ENCODE measurements at places on chromosomes 3 and 15.

DNA sequence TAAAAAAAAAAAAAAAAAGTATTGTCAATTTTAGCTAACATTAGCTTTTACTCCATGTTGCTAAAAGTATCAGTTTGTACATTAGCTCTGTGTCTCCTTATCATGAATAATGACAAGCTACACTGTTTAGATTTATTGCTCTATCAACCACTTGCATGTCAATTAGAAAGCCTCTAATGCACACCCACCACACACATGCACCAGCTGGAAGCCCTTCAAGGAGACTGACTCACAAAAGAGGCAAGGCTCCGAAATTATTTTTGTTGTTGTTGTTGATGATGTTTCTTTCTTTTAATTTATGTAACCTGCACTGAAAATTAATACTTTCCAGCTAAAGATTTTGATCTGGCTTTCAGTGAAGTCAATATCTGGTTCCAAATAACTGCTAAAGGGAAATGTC is 71.5 kb downstream of the ETFA start:
- DNase-seq: no peak

GRCh38 chr15:41435037-41435786 is 18.3 kb downstream of the RTF1 start:
- no peak for DNase-seq

- no peak for DNase-seq
Observed at GRCh38 chr3:178406206-178406605, 130.0 kb upstream of the KCNMB2 start.

DNA sequence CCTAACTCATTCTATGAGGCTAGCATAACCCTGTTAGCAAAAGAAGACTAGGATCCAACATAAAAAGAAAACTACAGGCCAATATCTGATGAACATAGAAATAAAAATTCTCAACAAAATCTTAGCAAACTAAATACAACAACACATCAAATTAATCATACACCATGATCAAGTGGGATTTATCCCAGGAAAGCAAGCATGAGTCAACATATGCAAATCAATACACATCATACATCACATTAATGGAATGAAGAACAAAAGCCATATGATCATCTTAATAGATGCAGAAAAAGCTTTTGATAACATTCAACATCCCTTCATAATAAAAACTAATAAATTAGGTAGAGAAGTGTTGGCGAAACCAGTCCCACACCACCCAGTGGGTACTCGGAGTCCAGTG is 136.1 kb upstream of the MME start:
- no peak for DNase-seq

DNA sequence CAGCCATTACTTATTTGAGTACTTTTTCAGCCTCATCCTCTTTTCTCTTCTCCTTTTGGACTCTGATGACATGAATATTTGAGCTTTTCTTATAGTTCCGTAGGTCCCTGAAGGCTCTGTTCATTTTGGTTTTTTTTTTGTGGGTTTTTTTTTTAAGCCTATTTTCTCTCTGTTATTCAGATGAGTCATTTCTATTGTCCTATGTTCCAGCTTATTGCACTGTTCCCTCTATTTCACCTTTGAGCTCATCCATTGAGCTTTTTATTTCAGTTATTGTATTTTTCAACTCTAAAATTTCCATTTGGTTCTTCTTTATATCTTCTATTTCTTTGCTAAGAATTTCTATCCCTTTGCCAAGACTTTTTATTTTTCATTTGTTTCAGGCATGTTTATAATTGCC is 7.2 kb upstream of the MGLL start:
- no peak for DNase-seq

DNA sequence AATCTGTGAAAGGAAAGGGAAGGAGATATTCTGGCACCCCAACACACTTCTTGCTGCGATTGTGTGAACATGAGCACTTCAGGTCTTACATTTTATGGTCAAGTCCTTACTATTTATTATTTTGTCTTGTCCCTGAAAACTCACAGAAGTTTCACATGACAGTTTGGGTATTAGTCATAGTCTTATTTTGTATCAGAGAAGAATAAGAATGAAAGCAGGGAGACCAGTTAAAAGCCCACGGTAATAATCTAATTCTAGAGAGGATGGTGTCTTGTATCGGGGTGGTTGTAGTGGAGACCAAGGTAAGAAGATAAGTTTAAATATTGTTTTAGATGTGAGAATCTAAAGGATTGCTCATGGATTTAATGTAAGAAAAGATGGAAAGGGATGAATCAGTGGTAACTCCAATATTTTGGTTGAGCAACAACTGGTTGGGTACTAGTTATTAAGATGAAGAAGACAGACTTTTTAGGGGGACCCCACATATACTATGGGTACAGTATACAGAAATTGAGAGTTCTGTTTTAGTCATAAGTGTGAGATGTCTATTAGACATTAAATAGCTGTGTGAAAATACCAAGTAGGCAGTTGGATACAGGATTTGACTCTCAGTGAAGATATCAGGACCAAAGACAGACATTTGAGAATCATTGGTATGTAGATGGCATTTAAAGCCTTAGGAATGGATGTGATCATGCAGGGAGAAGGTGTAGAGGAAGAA is 227.6 kb downstream of the MFSD1 start:
- DNase-seq: no peak

All from stimulated activated CD8-positive, alpha-beta memory T cell treated with anti-CD3 and anti-CD28 coated beads, Interleukin-7, amount 100 ng/mL, for 1 hour (primary cell).